Dermis microvascular lymphatic vessel endothelial cell (primary cell): ENCODE measurements at places on chromosomes 7 and 10.

DNA sequence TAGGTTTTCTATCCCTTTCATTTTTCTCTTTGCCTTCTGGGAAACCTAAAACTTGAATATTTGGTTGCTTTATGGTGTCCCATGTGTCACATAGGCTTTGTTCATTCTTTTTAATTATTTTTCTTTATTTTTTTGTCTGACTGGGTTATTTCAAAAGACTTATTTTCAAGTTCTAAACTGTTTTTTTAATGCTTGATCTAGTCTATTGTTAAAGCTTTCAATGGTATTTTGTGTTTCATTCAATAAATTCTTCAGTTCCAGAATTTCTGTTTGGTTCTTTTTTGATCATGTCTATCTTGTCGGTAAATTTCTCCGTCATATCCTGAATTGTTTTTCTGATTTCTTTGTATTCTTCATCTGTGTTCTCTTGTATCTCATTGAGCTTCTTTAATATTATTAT lies 86.8 kb downstream of the NPS start:
- no peak for DNase-seq

- DNase-seq, result no peak
Observed at GRCh38 chr10:14460447-14460846, 129.7 kb upstream of the FRMD4A start.

DNA sequence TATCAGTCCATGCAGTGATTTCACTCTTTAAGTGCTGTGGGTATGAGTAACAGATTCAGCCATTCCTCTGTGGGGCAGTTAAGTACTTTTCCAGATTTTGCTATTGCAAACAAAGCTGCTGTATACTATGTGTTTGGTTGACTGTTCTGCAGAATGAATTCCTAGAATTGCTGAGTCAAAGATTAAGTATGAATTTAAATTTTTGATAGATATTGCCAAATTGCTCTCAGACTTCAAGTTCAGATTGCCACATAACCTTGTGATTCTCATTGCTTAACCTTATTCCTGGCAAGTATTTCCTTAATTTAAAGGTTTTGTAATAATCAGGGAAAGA lies 21.6 kb upstream of the SAR1A start:
- no peak for DNase-seq

GRCh38 chr10:6002809-6003510 lies 25.6 kb upstream of the IL15RA start:
- no peak for DNase-seq

- DNase-seq, result no peak
Observed at GRCh38 chr7:4134204-4134603, 547.9 kb upstream of the FOXK1 start.

- DNase-seq, result peak; percentile 87
Observed at GRCh38 chr10:13987446-13987845, 343.3 kb downstream of the FRMD4A start.

GRCh38 chr7:140719721-140720120 lies 23.2 kb downstream of the NDUFB2 start:
- DNase-seq, result peak; percentile 53

DNA sequence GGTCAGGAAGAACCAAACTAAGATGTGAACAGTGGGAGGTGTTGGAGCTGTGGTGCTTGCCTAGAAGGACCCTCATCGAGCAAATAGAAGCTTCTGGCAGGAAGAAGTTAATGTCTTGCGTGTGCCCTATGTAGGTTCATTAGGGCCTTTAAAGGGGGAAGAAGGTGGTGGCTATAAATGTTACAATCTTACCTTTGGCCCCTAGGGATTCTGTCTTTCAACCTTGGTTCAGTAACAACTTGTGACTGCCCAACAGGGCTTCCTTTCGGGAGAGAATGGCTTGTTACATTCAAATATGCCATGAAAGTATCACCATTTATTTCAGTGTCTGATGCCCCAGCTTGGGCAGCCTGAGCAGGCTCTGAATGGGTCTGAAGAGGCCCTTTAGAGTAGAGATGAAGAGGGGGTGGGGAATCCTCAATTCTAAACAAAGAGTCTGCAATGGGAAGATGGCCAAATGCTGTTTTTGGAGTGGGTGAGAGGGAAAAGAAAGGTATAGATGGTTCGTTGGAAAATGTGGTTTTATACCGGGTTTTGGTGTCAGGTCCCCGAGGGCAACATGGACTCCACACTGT lies 108.0 kb downstream of the TCF7L2 start:
- DNase-seq, result no peak

- no peak for DNase-seq
Observed at GRCh38 chr7:3760651-3761050, 459.6 kb downstream of the SDK1 start.

GRCh38 chr10:26573674-26574073 lies 123.8 kb upstream of the PDSS1 start:
- no peak for DNase-seq
